Umbilical cord (tissue), 2 donors: ENCODE measurements at places on chromosomes 3 and 15.

DNA sequence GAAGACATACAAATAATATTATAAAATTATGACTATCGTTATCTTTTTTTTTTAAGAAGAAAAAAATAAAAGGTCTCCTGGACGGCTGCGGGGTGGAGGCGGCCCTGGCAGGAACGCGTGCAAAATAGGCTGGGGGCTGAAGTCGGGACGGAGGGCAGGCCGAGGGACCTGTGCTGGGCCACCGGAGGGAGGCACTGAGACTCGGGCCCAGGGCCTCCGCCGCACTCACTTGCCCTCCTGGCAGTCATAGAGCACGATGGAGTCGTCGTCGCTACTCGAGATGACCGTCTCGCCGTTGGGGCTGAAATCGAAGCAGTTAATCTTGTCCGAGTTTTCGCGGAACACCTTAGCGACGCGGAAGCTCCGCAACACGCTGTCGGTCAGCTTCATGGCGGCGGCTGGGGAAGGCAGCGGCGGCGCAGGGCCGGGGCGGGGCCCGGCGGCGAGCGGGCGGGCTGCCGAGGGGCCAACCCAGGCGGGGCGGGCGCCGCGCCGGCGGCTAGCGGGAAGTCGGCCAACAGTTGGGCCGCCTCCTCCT, 408 bp downstream of the WDR82 start:
- peak; percentile 78 for DNase-seq

GRCh38 chr15:69647142-69647513, 194.5 kb downstream of the RPLP1 start:
- no peak for DNase-seq

DNA sequence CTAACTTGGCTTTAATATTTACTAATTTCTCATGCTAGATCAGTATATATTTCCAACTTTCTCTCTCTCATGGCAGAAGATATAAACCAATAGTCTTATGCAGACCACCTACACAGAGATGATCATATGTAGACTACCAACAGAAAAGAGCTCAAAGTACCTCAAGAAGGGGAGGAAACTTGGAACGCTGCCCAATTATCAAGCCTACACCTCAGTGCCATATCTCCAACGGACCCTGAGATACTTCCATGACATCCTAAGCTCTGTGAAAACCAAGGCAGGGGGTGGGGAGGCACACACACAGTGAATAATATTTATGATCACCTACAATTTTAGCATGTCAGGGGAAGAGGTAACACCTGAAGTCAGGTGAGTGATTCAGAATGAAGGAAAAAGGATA, 100.6 kb downstream of the STAG1 start:
- DNase-seq: no peak

GRCh38 chr3:20043396-20043795, 3.1 kb downstream of the KAT2B start:
- DNase-seq: peak; percentile 50

- DNase-seq: no peak
These were observed 4.7 kb downstream of the SLC51A start for GRCh38 chr3:196220991-196221390.

GRCh38 chr15:85472349-85472748, 91.9 kb downstream of the AKAP13 start:
- DNase-seq: no peak

- no peak for DNase-seq
These were observed 377.1 kb upstream of the GOLIM4 start for GRCh38 chr3:168472783-168473182.

DNA sequence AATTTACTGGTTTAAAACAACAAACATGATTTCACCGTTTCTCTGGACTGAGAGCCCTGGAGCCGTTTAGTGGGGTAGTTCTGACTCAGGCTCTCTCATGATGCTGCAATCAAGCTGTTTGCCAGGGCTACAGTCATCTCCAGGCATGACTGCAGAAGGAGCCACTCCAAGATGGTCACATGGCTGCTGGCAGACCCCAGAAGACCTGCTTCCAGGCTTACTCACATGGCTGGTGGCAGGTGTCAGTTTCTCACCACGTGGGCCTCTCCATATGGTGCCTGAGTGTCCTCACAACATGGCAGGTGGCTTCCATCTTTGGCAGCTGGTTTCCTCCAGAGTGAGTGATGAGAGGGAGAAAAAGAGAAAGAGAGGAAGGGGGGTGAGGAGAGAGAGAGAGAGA, 378.3 kb upstream of the RGMA start:
- no peak for DNase-seq

DNA sequence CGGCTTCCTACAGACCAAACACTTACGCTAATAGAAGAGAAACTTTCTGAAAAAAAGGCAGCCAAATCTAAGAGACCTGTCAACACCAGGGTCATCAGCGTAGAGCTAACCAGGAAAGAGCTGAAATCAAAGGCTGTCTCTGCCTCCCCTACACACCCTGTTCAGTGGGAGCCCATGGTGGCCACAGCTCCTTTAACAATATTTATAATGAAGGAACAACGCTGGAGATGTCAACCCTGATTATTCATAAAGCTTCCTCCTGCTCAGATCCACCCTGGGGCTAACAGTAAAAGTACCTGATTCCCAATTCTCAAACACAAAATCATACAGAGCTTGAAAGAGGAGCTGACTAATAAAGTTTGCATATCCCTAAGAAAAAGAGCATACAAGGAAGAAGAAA, 133.7 kb downstream of the ANXA2 start:
- no peak for DNase-seq

GRCh38 chr3:10389339-10389738, 68.4 kb upstream of the SEC13 start:
- no peak for DNase-seq

DNA sequence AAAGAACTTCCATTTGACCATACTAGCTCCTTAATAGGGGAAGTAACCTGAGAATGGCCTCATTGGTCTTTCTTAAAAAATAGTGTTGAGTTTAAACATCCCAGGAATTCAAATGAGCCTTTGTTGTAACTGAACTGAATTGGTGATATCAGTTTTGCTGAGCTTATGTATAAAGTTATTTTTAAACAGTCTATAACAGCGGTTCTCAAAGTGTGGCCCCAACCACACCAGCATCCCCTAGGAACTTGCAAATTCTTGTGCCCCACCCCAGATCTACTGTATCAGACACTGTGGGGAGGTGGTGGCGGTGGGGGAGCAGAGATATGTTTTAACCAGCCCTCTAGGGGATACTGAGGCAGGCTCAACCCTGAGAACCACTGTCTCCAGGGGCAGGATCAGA, 57.0 kb downstream of the LMCD1 start:
- DNase-seq: no peak

- DNase-seq: peak; percentile 50
These were observed 32.7 kb downstream of the SMAD3 start for GRCh38 chr15:67097930-67098740.

DNA sequence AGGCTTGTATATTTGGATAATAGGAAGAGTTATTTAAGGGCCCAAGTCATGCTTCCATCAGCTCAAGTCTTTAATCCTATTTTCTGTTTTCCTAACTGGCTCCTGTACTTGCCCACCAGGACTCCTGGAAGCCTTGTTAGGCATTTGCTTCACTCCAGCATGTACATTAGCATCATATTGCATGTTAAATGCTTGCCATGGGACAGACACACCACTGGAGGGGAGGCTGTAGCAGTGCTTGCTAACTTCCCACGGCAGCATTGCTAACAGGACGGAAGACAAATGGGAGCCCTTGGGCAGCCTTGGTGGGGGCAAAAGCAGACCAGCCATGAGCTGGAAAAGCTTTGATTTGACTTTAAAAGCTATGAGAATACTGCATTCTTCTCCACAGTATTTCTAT, 6.1 kb downstream of the TMOD2 start:
- no peak for DNase-seq

GRCh38 chr3:31699309-31699953, 166.7 kb downstream of the STT3B start:
- no peak for DNase-seq

GRCh38 chr3:134060561-134061385, 31.0 kb upstream of the SLCO2A1 start:
- no peak for DNase-seq

DNA sequence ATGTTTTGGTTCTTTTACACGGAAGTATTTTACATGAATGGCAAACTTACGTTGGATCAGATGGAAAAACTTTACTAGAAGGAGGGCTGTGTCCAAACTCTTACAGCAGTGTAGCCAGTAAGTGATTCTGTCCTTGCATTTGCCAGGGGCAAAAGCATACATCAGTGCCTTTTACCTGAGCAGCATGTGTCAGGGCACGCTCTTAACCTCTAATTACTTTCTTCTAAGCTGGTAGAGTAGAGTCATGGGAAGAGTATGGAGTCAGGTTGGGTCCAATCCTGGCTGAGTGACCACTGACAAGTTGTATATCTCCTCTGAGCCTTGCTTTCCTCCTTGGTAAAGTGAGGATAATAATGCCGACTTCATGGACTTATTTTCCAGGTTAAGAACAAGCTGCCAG, 47.1 kb downstream of the RYR3 start:
- no peak for DNase-seq

GRCh38 chr15:58788056-58788710, 17.1 kb downstream of the MINDY2 start:
- DNase-seq: no peak

- DNase-seq: no peak
These were observed 290.4 kb downstream of the FAM43A start for GRCh38 chr3:194976049-194976451.

DNA sequence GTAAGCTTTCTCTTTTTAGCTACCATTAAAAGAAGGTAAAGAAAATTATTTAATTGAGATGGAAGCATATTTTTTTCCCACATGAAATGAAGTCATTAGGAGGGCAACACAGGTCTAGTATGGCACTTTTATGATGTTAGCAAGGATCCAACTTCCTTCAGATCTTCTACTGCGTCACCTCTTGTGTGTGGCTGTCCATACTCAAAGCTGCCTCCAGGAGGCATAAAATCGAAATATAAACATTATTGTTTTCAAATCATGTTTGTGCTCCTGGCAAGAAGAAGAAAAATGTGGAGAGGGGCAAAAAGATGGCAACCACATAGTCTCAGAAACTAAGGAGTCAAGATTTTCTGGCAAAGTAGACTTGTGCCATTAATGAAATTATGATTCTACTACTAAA, 791.7 kb upstream of the EPHA6 start:
- no peak for DNase-seq

DNA sequence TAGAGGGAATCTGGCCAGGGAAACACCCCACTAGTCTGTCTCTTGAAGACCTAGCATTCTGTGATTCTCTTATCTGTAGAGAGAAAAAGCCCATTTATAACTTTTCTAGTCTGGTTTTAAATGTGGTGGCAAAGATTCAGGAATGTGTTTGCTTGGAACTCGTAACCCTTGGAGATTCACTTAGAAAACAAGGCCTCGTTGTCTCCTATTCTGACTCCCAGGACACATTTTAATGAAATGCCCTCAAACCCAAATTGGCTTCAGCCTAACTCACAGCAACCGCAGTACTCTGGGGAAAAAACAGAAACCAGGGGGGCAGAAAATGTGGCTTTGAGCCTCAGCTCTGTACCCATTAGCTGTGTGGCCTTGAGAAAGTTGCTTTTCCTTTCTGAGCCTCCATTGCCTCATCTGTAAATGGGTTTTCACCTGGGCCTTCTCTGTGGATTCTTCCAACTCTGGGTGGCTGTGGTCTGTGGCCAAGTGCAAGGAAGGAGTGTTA, 36.5 kb downstream of the RPLP1 start:
- DNase-seq: peak; percentile 93

GRCh38 chr3:155737844-155738460, 6.9 kb downstream of the PLCH1 start:
- peak; percentile 26 for DNase-seq

DNA sequence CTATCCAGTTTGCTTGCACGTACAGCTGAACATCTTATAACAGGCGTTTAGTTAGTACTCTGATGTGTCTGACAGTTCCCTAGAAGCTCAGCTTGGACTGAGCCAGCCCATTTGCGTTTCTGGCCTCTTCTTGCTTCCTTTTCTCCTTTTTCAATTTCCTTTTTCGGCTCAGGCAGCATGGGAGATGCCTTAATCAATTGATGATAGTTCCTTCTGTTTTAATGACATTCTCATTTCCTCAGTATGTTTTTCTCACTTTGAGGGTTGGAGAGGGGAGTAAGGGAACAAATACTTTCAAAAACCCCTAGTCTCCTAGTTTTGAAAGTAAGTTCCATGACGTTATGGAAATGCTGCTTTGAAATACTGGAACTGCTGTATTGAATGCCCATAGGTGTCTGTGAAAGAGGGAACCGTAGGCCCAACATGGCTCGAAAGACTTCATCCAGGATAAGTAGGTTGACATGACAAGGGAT, 18.9 kb downstream of the IL1RAP start:
- DNase-seq: peak; percentile 10

DNA sequence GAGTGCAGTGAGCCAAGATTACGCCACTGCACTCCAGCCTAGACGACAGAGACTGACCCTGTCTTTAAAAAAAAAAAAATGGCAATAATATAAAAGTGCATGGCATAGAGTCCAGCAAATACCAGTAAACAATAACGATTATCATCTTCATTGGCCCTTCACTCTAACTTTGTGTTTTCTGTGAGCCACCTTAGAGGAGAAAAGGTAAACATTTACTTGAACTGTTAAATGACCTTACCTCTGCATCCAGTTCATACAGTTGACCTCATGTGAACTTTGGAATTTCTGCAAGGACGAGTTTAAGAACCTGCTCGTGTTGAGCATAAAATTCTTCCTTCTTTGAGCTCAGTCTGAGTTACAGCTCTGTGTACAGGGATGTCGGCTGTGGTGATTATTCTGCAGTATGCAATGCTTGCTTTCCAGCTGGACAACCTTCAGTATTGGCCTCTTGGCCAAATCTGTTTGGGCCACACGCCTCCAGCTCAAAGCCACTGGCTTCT, 56.6 kb downstream of the RLBP1 start:
- no peak for DNase-seq

DNA sequence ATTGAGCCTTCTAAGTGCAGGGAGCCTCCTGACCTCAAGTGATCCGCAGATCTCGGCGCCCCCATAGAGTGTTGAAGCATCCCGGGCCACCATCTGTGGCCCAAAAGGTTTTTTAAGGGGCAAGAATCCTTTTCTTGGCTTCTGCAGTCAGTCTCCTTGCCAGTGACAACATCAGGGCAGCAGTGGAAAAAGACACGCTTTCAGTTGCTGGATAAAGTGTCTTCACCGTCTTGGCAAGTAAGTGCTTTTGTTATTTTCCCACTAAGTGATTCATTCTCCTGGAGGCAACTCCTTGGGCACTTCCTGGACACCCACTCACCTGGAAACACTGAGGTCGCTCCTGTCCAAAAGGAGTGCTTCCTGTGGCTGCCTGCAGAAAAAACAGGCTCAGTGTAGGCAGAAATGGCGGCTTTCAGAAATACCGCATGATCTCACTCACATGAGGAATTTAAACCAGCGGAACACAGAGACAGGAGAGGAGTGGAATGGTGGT, 71.7 kb upstream of the ABHD2 start:
- DNase-seq: no peak

- no peak for DNase-seq
These were observed 41.2 kb downstream of the PTPN23 start for GRCh38 chr3:47421741-47422649.

GRCh38 chr15:83585601-83586335, 68.2 kb upstream of the ADAMTSL3 start:
- DNase-seq: peak; percentile 79

GRCh38 chr3:78610462-78611125, 1157.2 kb downstream of the ROBO1 start:
- peak; percentile 46 for DNase-seq

- DNase-seq: no peak
These were observed 48.0 kb upstream of the APEH start for GRCh38 chr3:49626101-49626581.
